ENCODE measurements at places on chromosomes 12 and 14.

GRCh38 chr12:52552055-52552454 lies 890 bp downstream of the KRT71 start:
- no peak for DNase-seq

DNA sequence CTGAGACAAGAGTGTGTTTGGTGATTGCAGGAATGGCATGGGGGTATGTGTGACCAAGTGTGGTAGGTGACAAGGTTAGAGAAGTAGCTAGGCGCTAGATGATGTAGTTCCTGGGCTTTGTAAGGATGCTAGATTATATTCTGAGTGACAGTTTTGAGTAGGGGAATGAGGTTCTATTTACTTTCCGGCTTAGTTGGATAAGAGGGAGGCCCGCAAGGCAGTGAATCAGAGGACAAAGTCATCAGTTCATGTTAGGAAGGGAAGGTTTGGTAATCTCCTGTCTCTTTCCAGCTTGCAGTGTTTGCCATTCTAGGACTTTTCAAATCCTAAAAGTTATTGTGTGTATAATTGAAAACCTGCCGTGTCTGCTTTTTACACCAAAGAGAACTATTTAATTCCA lies 45.0 kb downstream of the CFAP54 start:
- DNase-seq: no peak

- DNase-seq: no peak
These were observed 2.3 kb downstream of the RFX4 start for GRCh38 chr12:106585105-106585520.

GRCh38 chr12:114013575-114014345 lies 47.6 kb upstream of the RBM19 start:
- no peak for DNase-seq

DNA sequence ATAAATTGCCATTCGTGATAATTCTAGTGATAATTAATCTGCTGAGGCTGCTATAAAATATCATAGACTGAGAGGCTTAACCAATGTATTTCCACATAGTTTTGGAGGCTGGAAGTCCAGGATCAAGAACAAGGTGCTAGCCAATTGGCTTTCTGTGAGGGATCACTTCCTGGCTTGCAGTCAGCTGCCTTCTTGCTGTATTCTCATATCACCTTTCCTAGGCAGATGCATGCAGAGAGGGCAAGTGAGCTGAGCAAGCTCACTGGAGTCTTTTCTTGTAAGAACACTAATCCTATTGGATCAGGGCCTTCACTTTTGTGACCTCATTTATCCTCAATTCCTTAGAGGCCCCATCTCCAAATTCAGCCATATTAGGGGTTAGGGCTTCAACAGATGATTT lies 640.7 kb downstream of the DIO2 start:
- DNase-seq: no peak

GRCh38 chr12:7991535-7991934 lies 41.0 kb upstream of the FOXJ2 start:
- DNase-seq: no peak

DNA sequence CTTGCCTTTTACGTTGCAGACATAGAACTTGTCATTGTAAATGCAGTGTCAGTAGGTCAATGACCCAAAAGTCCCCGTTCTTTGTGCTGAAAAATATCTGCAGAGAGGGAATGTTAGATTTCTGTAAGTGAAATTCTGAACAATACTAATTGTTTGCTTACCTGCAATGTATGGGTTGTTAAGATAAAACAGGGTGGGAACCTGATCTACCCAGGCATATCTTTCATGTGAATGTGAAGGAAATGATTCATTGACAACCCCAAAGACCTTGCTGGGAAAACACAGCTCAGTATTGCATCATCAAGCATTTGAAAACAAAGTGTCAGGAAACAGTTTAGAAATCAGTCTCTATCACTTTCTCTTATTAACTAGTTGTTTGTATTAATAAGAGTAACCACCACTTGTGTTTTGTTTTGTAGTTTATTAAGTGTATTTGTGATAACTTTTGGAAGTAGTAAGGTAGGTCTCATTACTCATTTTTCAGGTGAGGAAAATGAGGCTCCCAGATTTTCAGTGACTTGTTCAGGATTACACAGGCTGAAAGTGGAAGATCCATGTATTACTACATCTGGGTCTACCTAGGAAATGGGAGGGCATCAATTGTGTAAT lies 57.9 kb upstream of the SLC38A2 start:
- no peak for DNase-seq

DNA sequence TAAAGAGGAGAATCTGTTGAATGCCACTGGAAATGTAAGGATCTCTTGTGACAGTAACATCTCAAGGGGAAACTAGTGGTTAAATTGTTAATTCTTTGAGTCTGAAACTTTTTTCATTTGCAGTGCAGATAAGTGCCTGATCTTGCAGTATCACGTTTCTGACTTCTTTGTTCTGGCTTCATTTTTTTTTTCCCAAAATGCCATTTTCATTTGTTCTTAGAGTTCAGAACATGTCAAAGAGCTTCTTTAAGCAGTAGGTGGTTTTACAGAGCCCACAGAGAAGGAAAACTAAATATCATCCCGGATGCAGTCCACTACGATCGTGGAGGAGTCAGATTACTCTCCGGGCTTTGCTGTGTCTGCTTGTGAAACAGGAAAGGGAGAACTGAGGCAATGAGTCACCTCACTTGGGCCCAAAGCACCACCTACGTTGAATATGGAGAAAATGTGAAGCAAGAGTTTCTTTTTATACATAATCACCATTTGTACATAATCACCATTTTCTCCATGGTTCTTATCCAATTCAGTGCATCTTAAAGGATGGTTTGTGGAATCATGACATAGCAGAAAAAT lies 43.9 kb downstream of the HMGA2 start:
- DNase-seq: no peak

DNA sequence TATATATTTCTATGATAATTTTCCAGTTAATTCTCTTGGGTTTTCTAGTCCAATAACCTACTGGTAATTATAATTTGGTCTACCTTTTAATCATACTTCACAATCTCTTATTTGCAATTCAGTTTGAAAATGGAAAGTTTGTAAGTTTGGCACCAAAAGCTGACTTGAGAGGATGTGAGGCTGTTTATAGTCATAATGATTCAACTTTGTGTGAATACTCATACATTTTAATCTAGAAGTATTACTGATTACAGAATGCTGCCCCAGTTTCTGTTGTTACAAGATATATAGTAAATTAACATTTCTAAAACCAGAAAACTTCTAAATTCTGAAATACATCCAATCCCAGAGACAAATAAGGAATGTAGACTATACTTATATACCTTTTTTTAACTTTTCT lies 158.2 kb downstream of the SLC38A4 start:
- no peak for DNase-seq

DNA sequence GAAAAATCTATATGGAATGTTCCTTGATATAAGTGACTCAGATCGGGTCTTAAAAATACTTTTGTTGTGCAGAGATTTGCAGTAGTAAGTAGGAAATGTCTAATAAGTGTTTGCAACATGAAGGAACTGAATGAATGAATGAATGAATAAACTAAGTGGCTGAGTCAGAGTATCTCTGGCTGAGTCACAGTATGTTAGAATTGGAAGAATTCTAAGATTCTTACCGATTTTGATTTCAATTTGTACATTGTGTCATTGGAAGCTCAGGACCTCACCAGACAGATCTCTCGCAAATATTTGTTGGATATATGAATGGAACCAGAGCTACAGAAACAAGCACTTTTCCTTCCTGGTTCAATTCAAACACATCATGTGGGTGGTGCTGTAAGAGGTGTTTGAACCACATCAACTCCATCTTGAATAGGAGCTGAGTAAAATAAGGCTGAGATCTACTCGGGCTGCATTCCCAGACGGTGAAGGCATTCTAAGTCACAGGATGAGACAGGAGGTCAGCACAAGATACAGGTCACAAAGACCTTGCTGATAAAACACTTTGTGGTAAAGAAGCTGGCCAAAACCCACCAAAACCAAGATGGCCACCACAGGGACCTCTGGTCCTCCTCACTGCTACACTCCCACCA lies 123.9 kb upstream of the FOXN3 start:
- no peak for DNase-seq

DNA sequence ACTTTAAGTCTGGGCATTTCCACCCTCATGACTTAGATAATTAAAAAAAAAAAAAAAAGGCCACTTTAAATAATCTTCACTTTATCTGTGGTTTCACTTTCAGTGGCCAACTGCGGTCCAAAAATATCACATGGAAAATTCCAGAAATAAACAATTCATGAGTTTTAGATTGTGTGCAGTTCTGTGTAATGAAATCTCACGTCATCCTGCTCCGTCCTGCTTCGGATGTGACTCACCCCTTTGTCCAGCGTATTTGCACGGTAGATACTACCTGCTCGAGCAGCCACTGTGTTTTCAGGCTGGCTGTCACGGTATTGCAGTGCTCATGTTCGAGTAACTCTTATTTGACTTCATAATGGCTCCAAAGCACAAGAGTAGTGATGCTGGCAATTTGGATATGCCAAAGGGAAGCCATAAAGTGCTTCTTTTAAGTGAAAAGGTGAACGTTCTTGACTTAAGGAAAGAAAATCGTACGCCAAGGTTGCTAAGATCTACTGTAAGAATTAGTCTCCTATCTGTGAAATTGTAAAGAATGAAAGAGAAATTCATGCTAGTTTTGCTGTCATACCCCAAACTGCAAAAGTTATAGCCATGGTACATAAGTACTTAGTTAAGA lies 2.4 kb downstream of the E2F7 start:
- no peak for DNase-seq

GRCh38 chr14:44403193-44403592 lies 103.9 kb downstream of the FSCB start:
- no peak for DNase-seq

DNA sequence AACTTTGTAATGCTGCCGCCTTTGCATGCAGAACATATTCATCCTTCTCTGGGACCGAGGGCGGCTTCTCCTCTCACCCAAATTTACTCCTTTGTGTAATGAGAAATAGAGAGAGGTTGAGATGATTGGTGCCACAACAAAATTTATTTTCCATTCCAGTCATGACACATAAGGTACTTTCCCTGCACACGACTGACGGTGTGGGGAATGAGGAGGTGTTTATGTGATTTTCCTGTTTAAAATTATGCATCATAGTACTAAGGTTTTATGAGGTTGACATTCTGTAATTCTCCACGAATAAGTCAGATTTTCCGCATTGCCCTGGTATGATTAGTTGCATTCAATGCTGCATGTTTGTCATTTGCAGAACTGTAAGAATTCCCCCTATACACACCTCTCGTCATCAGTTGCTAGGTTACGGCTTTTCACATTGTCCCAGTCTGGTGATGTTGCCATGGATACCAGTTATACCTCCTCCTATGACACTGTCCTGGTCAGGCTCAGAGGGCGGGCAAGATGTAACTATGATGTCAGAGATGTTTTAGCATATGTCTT lies 23.1 kb downstream of the BICDL1 start:
- DNase-seq: peak; percentile 48

DNA sequence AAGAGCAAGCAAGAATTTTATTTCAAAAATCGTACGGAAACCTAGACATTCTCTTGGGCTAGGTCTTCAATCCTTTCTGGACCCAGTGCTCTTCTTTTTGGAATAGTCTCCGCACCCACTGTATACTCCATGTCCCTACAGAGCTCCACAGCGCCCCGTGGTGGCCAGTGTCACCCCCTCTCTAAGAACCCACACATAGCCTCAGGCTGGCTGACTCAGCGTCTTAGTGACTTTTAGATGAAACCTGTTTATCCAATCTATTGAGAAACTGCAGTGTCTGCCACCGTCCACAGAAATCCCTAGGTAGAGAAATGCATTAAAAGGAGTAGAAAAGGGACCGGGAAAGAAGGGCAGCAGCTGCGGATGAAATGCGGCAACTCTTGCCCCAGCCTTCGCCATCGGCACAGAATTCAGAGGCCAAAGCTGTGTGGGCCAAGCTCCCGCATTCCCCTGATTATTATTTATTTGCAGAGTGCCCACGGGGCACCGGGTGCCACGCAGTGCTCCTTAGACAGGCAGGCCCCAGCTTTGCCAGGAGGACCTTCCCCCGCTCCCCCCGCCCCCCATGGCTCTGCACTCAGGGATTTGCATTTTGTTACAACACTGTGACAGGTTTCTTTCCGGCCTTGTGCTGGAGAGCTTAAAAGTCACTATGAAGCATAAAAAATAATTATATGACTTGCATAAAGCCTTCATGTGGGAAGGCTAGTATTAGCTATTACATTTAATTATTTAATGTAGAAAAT lies 170.1 kb upstream of the FKBP4 start:
- DNase-seq: no peak

- DNase-seq: no peak
These were observed 40.6 kb downstream of the ACTN1 start for GRCh38 chr14:68938271-68939150.

DNA sequence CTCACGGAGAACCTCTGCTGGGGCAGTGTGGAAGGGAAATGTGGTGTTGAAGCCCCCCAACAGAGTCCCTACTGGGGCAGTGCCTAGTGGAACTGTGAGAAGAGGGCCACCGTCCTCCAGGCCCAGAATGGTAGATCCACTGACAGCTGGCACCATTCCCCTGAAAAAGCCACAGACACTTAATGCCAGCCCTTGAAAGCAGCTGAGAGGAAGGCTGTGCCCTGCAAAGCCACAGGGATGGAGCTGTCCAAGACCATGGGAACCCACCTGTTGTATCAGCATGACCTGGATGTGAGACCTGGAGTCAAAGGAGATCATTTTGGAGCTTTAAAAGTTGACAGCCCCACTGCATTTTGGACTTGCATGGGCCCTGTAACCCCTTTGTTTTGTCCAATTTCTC lies 363.5 kb upstream of the PRICKLE1 start:
- DNase-seq: no peak

DNA sequence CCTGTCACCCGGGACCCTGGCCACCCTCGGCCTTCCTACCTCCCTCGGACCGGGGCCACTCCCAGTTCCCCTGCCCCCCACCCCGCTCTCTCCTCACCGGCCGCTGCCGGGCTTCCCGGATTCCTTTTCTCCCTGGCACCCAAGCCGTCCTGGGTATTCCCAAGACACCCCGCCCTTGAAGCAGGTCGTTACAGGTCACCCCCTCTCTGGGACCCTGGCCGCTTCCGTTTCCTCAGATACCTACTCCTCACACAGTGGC lies 493 bp downstream of the NUMB start:
- DNase-seq: no peak

DNA sequence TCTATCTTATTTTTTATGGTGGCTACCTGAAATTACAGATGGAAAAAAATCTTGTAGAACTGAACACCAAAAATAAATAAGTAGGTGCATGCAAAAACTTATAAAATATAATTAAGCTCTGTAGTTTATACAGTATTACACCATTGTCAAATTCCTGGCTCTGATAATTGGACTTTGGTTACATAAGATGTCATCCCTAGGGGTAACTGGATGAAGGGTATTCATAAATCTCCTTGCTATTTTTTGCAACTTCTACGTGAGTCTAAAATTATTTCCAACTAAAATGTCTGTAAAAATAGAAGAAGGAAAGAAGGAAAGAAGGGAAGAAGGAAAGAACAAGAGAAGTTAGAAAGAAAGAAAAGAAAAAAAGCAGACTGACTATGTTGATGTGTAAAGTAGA lies 716.6 kb downstream of the BCL11B start:
- DNase-seq: no peak

GRCh38 chr14:37133284-37133913 lies 39.0 kb downstream of the SLC25A21 start:
- DNase-seq: no peak

All from activated T-helper 1 cell treated with Interleukin-2 at 50 U/mL for 16 hours (primary cell).